Hematopoietic multipotent progenitor cell treated with erythropoietin and hydrocortisone succinate and interleukin-3 and kit ligand, for 6 days (in vitro differentiated cells): ENCODE measurements at places on chromosomes 6 and 20.
A peak's percentile ranks its signal among the peaks of the same experiment; 100 is the strongest.

DNA sequence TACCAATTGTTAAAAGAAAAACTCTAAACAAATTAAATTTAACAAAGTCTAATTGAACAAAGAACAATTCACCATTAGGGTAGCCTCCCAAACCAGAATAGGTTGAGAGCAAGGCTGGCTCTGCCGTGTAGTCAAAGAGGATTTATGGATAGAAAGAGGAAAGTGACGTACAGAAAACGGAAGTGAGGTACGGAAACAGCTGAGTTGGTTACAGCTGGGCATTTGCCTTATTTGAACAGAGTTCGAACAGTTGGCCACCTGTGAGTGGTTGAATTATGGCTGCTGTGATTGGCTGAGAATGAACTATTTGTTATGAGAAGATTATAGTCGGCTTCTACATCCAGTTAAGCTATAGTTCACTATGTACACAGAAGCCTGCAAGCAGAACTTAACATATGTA is 18.5 kb upstream of the ISM1 start:
- peak; percentile 13 for DNase-seq

- DNase-seq, result peak; percentile 74
These were observed 2.4 kb upstream of the ZMYND8 start for GRCh38 chr20:47358672-47359529.

- DNase-seq, result no peak
These were observed 44.0 kb upstream of the SMOC2 start for GRCh38 chr6:168397012-168397411.

GRCh38 chr6:158735009-158735408 is 84.2 kb downstream of the EZR start:
- no peak for DNase-seq

DNA sequence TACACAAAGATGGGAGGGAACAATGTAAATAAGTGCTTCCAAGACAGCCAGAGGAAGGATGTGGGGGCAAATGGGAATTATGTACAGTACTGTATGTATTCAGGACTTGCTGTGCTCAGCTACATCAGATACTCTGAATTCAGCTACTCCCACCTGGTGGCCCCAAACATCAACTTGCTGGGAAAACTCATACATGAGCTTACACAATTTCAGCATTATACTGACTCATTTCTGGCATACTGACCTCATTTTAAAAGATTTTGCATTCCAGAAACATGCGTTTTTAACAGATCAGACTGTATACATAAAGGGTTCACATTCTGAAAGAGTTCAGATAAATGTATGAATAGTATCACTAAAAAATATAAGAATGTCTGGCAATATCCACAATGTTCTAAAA is 59.7 kb downstream of the GPX5 start:
- no peak for DNase-seq
